Fibroblast of skin of right biceps (primary cell): ENCODE measurements at places on chromosomes 5 and 9.

DNA sequence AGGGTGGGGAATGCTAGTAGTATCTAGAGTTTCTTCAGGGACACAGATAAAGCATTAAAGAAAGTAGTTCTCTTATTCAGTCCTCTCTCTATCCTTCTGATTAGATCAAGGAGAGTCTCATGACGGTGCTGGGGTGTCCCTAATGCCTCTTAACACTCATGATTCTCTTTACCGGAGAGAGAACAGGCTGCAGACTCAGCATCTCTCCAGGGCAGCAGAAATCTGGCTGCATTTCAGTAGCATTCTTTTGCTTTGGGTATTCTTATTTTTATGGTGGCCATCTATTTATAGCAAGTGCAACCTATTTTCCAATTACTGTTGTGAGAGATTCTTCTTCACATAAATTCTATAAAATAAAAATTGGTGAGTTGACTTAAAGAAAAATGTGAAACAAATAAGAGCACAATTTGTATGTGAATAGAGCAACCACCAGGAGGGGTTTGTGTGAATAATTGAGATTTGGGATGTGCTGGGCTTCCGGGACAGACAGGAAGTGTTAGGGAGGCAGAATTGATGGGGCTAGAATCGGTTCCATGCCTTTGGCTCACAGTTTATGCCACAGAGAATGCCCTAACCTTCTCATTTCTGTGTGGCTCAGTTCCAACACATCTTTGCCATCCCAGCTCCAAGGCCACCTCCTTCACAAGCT lies 23.8 kb upstream of the BOD1 start:
- no peak for DNase-seq

GRCh38 chr5:34022121-34022705 lies 14.4 kb upstream of the AMACR start:
- peak; percentile 68 for DNase-seq

- DNase-seq = no peak
Measured at GRCh38 chr9:112258106-112258505, 75.3 kb downstream of the PTBP3 start.

DNA sequence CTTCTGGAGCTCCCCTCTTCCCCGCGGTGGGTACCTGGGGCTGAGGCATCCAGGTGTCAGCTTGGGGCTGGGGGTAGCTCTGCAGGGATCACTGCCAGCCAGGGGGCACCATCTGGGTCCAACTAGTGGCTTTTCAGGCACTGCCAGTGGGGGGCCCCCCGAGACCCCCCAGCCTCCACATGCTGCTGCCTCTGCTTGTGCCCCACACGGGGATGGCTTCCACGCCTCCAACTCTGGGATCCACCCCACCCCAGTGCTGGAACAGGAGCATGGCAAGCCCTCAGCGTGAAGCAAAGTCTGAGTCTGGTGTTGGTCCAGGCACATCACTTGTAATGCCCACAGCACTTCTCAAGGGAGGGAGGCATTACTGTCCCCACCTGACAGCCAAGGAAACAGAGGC lies 260.5 kb upstream of the MVB12B start:
- DNase-seq = no peak

DNA sequence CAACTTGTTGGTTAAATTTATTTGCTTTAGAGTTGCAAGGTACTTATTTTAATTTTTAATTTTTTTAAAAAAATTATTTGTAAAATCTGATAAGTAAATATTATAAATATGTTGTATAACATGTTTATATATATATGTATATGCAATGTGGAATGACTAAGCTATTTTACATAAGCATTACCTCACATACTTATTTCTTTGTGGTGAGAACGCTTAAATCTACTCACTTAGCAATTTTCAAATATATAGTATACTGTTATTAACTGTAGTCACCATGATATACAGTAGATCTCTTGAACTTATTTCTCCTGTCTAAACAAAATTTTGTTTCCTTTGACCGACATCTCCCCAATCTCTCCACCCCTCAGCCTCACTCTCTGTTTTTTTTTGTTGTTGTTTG lies 147.8 kb downstream of the NNT start:
- DNase-seq = no peak

DNA sequence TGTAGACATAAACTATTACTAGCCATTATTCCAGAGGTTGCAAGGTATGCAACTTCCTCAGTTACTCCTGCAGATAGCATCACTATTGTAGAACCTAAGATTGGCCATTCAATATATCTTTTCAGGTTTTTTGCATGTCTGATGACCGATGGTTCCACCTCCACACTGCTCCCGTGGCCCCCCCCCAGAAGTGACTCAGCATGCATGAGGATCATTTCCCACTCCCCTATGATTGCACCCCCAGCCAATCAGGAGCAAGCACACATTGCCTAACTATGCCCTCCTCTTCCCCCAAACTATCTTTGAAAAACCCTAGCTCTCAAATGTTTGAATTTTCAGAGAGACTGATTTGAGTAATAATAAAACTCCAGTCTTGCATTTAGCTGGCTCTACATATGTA lies 601.4 kb upstream of the TLE4 start:
- no peak for DNase-seq

DNA sequence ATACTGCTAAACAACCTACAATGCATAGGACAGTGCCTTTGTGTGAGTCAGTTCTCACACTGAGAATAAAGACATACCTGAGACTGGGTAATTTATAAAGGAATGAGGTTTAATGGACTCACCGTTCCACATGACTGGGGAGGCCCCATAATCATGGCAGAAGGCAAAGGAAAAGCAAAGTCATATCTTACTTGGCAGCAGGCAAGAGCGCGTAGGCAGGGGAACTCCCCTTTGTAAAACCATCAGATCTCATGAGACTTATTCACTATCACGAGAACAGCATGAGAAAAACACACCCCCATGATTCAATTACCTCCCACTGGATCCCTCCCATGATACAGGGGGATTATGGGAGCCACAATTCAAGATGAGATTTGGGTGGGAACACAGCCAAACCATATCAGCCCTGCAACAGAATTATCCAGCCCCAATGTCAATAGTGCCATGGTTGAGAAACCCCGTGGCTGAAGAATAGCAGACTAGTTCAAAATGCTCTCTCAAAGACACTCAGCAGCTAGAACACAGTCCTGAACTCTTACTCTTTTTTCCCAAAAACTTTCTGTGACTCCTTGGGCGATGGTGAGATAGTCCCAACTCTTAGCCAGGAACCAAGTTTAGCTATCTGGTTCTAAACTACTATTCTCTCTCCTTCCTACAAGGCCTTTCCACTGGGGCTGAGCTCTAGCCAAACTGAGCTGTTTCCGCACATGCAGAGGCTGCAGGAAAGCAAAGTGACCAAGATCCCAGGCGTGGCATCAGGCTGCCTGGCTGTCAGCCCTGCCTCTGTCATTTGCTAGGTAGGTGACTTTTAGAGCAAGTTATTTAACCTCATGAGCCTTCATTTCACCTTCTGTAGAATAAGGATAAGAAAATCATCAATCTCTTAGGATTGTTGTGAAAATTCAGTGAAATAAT lies 21.7 kb downstream of the FAT2 start:
- DNase-seq = no peak

DNA sequence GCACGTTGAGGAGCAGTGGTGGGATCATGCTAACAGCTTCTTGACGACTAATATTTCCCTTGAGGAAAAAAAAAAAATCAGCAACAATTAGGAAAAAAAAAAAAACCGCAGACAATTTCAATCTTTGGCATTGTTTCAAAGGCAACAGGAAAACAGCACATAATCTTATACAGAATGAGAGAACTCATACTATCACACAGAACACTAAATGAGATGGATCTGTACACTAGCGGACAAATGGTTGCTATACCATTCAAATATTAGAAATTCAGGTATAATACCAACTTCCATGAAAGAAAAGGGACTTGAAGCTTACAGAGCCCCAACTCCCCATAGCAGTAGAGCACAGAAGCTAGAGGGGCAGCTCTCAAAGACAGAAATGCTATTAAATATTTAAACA lies 9.6 kb downstream of the NSUN2 start:
- no peak for DNase-seq

DNA sequence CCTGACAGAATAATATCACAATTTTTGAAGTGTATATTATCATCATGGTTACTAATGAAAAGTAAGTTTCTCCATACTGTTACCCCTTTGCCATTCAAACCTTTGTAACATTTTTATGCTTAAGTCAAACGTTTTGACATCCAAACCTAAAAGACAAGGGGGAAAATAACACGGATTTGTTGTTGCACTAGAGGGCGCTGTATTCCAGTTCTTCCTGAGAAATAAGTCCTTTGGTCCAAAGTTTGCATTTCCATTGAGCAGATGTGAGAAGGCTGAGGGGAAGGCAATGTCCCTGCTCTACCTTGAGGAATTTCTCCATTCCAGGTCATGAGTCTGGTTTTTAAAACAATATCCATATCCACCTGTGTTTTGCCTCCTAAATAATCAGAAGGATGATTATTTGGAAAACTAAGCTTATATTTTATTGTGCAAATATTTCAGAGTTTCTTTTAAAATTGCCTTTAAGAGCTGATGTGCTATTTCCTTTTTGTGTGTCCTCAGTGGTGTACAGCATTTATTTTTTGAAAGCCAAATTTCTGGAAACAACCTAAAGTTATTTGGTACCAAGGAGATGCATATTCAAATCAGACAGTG lies 9.7 kb downstream of the LECT2 start:
- DNase-seq = peak; percentile 83

DNA sequence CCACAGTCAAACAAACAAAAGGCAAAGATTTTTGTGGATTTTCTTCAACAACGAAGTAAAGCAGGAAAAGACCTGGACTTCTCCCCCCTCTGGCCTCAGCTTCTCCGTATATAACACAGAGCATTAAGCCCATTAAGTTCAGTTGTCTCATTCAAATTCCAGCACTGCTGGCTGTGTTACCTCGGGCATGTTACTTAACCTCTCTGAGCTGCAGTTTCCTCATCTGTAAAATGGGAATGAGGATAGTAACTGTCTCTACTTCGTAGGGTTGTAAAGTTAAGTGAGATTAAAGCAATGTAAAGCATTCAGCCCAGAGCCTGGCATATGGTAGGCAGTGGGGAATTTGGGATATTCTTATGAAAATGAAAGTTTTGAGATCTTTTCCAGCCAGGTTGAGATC lies 92.7 kb upstream of the SMIM23 start:
- no peak for DNase-seq

DNA sequence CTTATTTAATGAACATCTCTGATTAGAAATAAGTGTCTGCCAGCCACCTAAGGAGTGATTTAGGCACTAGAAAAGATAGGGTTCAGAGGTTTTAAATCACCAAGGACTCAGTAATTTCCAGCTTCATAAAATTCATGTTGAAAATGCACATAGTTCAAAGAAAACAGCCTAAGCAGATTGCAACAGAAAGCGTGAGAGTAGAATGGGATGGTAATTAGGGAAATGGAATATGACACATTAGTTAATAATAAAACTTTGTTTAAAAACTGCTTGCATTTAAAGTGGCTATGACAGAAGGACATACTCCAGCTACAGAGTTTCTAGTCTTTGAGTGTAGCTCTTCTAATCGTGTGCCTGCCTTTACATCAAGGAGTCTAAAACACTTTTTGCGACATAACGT lies 490.8 kb downstream of the TLE4 start:
- DNase-seq = no peak

DNA sequence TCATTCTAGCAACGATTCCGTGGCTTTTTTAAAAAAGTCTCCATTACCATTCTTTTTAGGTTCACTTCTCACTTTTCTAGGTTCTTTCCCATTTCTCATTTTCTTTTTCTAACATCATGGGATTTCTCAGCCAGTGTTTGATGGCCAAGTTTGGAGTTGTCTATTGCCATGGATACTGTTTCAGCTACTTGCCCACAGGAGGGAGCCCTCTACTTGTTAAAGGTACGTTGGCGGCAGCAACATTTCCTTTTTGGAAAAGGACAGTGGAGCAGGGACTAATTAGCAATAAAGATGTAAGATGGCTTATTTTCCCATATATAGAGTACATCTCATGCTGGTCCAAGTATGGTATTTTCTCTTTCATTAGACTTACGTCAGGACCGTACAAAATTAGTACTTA lies 2257.5 kb upstream of the C9orf72 start:
- DNase-seq = peak; percentile 35

GRCh38 chr9:121783111-121783510 lies 131.7 kb downstream of the DAB2IP start:
- DNase-seq = no peak

- DNase-seq = peak; percentile 23
Measured at GRCh38 chr9:127360829-127361228, 36.1 kb upstream of the SLC2A8 start.

- DNase-seq = no peak
Measured at GRCh38 chr9:124349675-124350493, 65.4 kb downstream of the PSMB7 start.

- DNase-seq = peak; percentile 22
Measured at GRCh38 chr9:5025416-5025815, 40.3 kb downstream of the JAK2 start.

GRCh38 chr9:72460342-72461312 lies 60.8 kb upstream of the TMC1 start:
- no peak for DNase-seq

DNA sequence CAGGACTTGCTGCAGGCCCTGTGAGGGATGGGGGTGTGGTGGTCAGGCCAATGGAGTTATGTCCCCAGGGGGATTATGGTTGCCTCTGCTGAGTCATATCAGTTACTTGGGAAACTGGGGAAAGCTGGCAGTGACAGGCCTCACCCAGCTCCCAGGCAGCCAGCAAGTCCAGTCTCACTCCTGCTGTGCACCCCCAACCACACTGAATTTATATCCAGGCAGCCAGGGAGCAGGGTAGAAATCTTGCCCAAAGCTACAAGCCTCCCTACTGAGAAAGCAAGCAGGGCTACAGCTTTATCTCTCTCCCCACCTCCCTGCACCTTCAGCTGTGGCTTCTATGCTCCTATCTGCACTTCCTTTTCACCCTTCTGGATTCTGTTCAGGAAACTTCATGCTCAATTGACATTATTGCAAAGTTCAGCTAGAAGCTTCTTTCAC lies 2076.0 kb upstream of the CDH9 start:
- DNase-seq = no peak

GRCh38 chr9:76704593-76705204 lies 59.5 kb upstream of the PCA3 start:
- DNase-seq = peak; percentile 86

DNA sequence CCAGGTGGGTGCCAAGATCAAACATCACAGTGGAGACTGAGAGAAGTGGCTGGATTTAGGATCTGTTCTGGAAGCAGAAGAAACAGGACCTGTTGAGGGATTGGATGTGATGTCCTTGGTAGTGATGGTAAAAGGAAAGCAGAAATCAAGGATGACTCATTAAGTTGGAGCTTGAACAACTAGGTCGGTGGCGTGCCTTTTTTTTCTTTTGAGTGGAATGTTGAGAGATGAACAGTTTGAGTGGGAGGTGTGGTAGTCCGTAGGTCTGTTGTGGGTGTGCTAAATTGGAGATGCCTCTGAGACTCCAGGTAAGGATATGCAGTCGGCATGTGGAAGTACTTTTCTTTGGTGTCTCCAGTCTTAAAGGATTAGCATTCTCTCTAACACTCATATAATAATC lies 92.1 kb upstream of the IL12B start:
- DNase-seq = no peak

- DNase-seq = no peak
Measured at GRCh38 chr9:136723362-136723976, 11.1 kb downstream of the DIPK1B start.
